Neuronal stem cell (in vitro differentiated cells): ENCODE measurements at places on chromosomes 2 and 18.

- no peak for DNase-seq
Observed at GRCh38 chr2:240934701-240935102, 28.6 kb downstream of the CROCC2 start.

GRCh38 chr2:75558786-75559679, 1.7 kb downstream of the EVA1A start:
- DNase-seq: no peak

GRCh38 chr2:196481324-196481697, 158.2 kb upstream of the CCDC150 start:
- DNase-seq: no peak

DNA sequence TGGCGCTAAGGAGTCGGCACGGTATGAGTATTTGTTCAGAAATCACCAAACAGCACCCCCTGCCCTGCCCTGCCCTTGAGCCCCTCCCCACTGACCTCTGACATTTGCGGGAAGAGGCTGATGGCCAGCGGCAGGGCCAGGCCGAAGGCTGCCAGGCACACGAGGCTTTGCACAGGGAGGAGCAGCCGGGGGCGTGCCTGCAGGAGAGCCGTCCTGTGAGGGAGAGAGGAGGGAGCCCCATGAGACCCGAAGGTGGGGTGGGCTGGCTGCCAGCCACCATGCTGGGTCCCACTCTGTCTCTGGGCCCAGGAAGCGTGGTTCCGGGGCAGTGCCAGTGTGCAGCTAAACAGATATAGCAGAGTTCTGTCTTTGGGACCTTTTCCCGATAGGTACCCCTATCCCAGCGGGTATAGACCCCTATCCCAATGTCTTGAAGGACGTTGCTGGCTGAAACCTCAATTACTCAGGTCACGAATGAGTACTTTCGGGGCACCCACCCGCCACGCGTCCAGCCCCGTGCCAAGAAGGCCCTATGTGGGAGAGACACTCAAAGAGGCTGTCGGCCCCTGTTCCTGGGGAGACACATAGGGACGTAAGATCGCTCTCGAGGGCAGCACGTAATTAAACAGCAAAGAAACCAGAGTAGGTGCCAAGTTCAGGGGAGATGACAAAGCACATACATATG, 43.9 kb downstream of the EMX1 start:
- DNase-seq: no peak

- DNase-seq: no peak
Observed at GRCh38 chr18:29753379-29753778, 1289.2 kb downstream of the DSC3 start.

DNA sequence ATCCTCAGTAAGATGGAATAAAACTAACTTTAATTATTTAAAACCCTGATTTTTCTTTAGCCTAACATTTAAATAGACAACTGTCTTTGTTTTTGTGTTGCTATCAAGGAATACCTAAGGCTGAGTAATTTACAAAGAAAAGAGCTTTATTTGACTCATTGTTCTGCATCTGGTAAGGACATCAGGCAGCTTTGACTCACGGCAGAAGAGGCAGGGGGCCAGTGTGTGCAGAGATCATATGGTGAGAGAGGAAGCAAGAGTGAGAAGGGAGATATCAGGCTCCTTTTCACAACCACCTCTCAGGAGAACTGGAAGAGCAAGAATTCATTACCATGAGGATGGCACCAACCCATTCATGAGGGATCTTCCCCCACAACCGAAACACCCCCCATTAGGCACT, 64.6 kb upstream of the TFPI start:
- no peak for DNase-seq

DNA sequence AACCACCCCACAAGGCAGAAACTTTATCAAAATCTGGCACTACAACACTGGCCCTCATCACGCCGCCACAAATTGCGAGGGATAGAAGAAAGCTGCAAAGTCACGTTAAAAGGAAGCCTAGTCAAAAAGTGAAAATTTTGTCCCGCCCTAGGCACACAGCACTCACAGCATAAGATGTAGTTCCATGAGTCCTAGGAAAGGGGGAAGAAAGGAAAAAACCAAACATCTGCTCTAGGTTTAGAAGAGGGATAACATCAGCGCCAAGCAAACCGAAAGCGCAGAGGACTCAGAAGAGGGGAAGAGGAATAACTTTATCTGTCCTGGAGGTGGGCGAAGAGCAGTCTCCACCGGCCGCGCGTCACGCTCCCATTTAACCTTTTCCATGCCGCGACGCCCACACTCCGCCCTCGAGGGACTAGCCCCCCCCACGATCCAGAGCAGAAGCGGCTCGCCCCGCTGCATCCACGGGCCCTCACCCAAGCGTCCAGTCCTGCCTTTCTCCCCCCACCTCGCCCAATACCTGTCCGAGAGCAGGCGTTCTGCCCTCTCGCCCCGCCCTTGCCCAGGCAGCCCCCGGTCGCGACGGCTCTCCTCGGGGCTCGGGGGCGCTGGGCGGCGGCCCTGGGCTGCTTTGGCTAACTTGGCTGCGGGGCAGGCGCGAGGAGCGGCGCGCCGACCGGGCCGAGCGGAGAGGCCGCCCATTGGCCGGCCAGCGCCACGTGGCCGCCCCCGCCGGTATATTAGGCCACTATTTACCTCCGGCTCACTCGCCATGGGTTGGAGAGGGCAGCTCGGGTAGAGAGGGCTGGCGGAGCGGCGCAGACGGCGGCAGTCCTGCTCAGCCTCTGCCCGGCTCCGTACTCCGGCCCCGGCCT, at the start of gene HOXD1:
TSS of gene HOXD1 (plus strand) at position 770 of the 875 bp plus-strand sequence. CDS start 134 bp downstream, outside the sequence.
- DNase-seq: no peak

GRCh38 chr2:178553047-178553446, 72.8 kb downstream of the PLEKHA3 start:
- DNase-seq: no peak

- DNase-seq: no peak
Observed at GRCh38 chr2:37090019-37090477, 5.7 kb downstream of the GPATCH11 start.

- no peak for DNase-seq
Observed at GRCh38 chr2:105904938-105905337, 160.2 kb downstream of the NCK2 start.

DNA sequence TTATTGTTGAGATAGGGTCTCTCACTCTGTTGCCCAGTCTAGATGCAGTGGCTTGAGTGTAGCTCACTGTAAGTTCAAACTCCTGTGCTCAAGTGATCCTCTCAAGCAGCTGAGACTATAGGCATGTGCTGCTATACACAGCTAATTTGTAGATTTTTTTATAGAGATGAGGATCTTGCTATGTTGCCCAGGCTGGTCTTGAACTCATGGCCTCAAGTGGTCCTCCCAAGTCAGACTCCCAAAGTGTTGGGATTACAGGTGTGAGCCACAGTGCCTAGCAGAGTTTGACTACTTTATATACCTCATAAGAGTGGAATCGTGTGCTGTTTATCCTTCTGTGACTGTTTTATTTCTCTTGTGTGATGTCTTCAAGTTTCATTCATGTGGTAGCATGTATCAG, 60.3 kb downstream of the TANC1 start:
- DNase-seq: no peak

DNA sequence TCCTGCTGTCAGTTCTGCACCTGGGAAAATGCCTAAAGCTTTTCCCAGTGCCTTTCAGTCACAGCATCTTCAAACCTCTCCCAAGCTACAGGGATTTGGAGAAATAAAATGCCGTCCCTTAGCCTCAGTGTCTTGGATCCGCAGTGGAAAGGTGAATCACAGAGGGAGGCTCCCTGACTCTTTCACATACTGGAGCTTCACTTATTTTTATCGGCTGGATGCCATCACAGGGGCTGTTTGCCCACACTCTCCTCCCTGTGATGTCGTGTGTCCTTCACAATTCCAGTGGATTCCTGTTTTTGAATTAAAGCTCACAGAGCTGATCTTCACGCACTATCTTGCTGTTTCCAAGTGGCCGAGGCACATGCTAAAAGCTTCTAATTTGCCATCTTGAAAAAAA, 1303.1 kb upstream of the DDX18 start:
- DNase-seq: no peak

DNA sequence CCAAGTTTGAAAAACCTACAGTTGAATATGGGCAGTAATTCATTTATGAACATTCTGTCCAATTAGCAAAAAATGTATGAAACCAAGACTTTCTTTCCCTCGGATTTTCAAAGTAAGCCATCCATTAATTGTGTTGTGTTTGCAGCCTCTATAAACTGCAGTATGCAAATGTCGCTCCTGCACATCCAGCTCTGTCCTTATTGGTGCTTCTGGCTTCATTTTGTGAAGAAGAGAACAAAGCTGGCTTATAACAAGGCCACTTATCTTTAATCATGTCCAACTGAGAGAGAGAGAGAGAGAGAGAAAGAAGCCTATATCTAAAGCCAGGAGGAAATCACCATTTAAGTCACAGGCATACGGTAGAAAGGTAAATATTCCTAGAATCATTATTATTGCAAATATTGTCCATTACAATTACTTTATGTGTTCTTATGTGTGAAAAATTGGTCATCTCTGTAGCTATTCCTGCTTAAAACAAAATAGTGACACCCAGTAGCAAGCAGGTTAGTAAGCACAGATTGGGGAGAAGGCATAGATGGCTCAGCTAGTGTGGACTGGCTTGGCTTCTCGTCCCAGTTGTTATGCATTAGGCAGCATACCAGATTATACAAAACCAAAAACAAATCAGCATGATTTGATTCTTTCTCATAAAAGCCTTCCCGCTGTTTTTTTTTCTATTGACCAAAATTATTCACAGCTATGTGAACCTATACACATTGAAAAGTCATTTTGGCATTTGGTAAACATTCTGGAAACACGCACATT, 726.4 kb upstream of the SOX11 start:
- DNase-seq: no peak

DNA sequence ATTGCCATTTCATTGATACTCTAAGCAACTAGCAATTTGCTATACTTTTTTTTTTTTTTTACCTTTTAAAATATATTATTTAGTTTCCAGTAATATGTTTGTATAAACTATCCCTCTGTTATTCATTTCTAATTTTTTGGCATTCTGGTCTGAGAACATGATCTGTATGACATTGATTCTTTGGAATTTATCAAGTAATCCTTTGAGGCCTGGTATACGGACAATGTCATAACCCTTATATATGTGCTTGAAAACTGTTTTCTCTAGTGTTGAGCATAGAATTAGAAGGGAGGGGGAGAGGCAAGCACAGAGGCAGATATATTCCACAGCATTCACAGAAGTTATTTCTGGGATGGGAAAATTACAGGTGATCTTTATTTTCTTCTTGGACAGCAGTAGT, 48.2 kb upstream of the POLE4 start:
- DNase-seq: no peak

GRCh38 chr2:180225118-180225517, 218.0 kb upstream of the CWC22 start:
- DNase-seq: no peak

GRCh38 chr2:15788455-15788829, 151.9 kb upstream of the MYCN start:
- DNase-seq: no peak

DNA sequence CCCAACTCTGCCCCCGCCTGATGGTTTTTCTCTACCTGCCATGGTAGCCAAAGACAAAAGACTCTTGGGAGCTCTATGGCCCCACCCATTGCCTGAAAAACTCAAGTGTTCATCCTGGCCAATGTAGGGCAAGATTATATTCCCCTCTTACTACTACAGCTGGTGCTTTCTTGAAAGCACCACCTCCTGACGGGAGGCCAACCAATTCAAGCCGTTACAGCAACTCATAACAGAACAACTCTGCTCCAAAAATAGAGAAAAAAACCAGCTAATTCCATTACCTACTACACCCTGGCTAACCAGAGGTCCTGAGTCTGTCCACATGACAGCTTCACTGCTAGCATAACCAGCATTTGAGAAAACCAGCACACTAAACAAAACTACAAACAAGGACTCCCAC, 127.5 kb upstream of the GAREM1 start:
- DNase-seq: no peak

GRCh38 chr18:58287353-58288274, 243.6 kb downstream of the NEDD4L start:
- peak; percentile 14 for DNase-seq

GRCh38 chr2:134712736-134713135, 6.1 kb downstream of the TMEM163 start:
- DNase-seq: no peak

DNA sequence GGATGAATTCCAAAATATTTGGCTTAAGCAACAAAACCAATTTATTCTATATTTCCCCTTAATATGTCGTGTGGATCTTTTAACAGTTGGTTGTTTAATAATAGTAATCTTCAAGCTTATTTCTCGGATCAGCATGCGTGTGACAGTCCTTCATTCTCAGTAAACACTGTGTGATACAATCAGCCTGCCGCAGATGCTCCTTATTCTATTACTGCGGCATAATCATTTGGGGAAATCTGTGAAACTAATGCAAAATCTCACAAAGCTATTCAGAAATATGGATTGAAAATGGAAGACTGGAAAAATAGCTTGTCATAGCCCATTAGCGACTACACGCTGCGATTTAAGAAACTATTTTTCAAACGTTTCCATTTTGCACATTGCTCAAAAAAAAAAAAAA, 36.9 kb downstream of the LINC00305 start:
- DNase-seq: no peak

DNA sequence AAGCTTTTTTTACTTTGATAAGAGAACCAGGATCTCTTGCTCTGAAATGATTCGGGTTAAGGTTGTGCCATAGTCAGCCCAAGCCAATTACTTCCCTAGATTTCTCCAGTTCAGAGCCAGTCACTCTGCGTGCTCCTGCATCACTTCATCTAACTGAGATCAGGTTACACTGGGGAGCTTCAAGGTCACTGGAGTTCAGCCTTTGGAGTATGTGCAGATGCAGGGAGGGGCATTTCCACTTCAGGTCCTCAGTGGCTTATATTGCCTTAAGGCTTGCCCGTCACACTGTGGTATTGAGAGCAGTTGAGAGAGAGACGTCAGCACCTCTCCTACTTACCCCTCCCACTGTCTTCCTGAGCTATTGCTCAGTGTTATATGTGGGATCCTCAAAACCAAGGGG, 317.8 kb downstream of the EPHA4 start:
- DNase-seq: peak; percentile 5

GRCh38 chr2:204545861-204546735, 823 bp downstream of the PARD3B start:
- DNase-seq: no peak

DNA sequence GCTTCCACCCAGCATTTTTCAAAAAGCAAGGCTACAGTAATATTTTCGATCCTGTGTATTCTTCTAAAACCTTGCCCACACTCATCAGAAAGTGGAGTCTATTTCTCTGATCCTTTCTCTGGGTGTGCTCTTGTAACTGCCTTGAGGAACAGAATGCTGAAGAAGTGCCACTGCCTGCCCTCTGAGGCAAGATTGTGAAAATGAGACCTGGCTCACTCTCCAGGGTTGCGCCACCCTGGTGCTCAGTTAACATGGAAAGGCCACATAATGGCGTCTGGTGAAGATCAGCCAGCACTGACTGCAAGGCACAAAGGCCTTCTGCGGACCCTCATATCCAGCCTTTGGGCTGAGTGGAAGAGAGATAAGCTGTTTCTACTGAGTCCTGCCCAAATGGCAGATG, 11.2 kb upstream of the SH3RF3 start:
- DNase-seq: no peak

- DNase-seq: no peak
Observed at GRCh38 chr2:71547616-71548285, 94.4 kb downstream of the DYSF start.

GRCh38 chr2:241009191-241009590, 10.8 kb downstream of the SNED1 start:
- DNase-seq: no peak

GRCh38 chr2:176270100-176270750, 983 bp downstream of the MTX2 start:
- DNase-seq: no peak
